Activated naive CD4-positive, alpha-beta T cell treated with Interleukin-2 at 50 U/mL for 16 hours (primary cell): ENCODE measurements at places on chromosomes 16 and 17.
A peak's percentile ranks its signal among the peaks of the same experiment; 100 is the strongest.

GRCh38 chr17:27888067-27888466 is 5.1 kb downstream of the LYRM9 start:
- DNase-seq = no peak

GRCh38 chr17:2977157-2977556 is 86.2 kb downstream of the OR1D5 start:
- DNase-seq = no peak

- DNase-seq = no peak
These were observed 13.1 kb downstream of the MBTPS1 start for GRCh38 chr16:84103678-84104077.

GRCh38 chr16:73287859-73288405 is 240.0 kb upstream of the ZFHX3 start:
- DNase-seq = no peak

DNA sequence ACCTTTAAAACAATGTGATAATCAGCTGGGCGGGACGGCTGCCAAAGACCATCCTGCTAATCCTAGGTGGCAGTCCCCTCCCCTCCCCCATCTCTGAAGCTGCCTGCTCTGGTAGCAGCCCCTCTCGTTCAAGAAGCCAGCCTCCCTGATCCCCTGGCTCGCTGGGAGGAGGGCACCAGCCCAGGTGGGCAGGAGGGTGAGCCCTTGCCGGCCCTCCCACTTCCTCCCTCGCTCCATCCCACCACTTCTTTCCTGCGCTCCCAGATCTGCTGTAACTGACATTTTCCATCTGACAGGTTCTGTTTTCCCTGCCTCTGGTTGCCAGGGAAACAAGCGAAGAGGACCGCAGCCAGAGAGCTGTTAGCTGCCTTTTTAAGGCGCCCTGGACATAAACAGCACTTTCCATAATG is 155.7 kb upstream of the TNRC6C start:
- DNase-seq = no peak

DNA sequence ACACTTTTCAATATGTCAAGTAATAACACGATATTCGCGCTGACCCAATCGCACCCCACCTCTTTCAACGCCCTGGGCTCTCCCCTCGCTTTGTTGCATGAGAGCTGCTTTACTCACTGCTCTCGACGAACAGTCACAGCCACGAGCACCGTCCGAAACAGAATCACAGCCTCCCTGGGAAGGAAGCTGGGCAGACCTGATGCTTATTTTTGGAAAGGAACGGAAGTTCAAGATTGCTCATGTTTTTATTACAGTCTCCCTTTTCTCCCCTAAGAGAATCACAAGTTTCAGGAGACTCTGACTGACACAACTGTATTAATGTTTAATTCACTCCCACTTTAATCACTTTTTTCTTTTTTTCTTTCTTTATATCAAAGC is 67.8 kb downstream of the ANKRD11 start:
- peak; percentile 60 for DNase-seq

GRCh38 chr16:59305850-59306249 is 571.7 kb upstream of the GOT2 start:
- DNase-seq = no peak

DNA sequence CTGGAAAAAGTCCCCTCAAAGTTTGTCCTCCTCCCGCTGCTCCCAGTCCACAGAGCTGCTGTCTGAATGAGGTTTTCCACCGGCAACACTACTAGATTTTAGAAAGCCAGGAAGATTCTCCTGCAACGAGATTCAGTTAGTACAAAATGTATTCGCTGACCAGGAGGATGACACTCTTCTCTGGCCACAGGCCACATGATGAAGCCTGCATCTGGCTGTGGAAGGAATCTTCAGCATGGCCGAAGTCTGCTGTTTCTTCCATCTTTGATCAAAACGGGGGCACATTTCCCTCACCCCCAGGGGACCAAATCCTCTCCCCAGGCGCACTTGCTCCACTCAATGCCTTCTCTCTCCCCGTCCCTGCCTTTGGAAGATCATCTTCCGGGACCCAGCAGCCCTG is 215.8 kb upstream of the NLRP1 start:
- DNase-seq = no peak

- no peak for DNase-seq
These were observed 22.2 kb upstream of the CYLD start for GRCh38 chr16:50719401-50720337.

GRCh38 chr16:57419506-57419905 is 14.9 kb downstream of the CCL17 start:
- DNase-seq = no peak

GRCh38 chr17:50439008-50439407 is 13.0 kb downstream of the ACSF2 start:
- no peak for DNase-seq

DNA sequence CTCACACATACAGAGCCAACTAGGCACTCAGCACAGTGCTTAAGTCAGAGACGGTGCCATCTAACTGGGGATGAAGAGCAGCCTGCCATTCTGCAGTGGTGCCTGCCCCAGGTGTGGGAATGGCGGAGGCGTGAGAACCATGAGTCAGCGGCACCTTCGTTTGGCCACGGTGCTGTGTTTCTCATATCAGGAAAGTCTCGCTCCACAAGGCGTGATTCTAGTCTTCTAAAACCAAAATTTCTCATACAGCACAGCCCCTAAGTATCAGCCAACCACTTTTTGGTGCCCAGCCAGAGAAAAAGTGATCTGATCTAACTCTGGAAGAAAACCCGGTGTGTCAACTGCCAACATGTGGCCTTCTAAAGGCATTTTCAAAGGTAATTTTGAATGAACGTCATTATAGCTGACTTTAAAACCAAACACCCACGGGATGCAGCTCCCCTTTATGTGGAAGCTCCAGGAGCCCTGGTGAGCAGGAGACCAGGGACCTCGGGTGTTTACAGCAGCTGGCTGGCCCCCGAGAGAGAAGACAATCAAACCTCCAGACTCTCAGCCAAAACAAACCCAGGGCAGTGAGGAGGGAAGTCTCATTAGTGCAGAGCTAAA is 54.6 kb downstream of the ABCC12 start:
- DNase-seq = peak; percentile 76

DNA sequence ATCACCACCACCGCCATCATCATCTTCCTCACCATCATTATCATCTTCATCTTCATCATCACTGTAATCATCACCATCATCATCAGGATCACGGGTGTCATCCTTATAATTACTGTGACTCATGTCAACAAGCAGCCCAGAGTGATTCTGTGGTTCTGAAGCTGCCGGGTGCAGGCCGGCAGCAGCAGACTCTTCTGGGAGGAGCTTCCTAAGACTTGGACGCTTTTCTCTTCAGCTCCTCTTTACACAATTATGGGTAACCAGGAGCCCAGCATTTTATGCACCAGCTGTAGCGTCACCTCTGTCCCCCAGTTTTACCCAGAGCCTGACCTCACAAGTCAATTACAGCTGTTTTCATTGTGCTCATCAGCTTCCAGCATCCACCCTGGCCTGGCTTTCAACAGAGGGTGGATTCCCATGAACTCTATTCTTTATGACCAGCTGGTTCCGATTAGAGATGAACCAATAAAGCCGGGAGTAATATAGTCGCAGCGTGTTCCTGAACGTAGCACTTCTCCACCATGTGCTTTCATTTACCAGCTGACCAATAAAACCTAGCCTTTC is 275.8 kb downstream of the FOXL1 start:
- no peak for DNase-seq

GRCh38 chr16:83817022-83817421 is 9.2 kb downstream of the HSBP1 start:
- no peak for DNase-seq

DNA sequence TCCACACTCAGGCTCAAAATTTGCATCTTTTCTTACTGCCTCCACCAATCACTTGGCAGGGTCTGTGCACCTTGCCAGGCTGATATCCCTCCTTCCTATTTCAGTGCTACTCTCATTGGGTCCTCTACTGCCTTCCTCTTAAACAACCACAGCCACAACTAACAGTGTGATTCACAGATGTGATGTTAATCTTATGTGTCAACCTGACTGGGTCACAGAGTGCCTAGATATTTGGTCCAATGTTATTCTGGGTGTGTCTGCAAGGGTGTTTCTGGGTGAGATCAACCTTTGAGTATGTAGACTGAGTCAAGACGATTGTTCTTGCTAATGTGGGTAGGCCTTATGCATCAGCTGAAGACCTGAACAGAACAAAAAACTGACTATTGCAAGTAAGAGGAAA is 51.3 kb upstream of the IRX6 start:
- DNase-seq = no peak

DNA sequence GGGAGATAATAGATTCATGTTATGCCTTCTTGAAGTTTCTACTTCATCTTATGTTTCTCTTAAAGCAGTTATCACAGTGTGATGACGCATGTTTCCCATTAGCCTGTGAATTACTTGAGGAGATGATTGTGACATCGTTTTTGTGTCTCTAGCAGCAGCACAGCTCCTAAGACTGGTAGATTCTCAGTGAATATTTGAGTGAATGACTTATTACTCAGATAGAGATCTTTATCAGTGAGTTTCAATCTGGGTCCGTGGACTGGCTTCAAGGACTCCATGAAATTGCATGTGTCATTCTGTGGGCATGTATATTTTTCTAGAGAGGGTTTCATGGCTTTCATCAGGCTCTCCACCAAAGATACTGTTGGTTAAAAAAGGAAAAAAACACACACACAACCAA is 29.9 kb downstream of the YPEL2 start:
- DNase-seq = peak; percentile 21

- no peak for DNase-seq
These were observed 35.7 kb downstream of the PECAM1 start for GRCh38 chr17:64354824-64355535.

DNA sequence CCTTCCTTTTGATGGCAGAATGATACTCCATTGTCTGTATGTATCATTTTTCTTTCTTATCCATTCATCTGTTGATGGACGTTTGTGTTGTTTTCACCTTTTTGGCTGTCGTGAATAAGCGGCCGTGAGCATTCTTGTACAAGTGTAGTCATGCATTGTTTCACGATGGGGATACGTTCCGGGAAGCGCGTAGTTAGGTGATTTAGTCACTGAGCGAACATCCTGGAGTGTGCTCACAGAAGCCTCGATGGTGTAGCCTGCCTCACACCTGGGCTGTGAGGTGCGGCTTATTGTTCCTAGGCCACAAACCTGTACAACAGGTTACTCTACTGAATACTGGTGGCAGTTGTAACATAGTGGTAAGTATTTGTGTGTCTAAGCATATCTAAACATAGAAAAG is 136.5 kb downstream of the CMIP start:
- no peak for DNase-seq

- DNase-seq = no peak
These were observed 17.5 kb upstream of the CCL22 start for GRCh38 chr16:57341062-57341440.

DNA sequence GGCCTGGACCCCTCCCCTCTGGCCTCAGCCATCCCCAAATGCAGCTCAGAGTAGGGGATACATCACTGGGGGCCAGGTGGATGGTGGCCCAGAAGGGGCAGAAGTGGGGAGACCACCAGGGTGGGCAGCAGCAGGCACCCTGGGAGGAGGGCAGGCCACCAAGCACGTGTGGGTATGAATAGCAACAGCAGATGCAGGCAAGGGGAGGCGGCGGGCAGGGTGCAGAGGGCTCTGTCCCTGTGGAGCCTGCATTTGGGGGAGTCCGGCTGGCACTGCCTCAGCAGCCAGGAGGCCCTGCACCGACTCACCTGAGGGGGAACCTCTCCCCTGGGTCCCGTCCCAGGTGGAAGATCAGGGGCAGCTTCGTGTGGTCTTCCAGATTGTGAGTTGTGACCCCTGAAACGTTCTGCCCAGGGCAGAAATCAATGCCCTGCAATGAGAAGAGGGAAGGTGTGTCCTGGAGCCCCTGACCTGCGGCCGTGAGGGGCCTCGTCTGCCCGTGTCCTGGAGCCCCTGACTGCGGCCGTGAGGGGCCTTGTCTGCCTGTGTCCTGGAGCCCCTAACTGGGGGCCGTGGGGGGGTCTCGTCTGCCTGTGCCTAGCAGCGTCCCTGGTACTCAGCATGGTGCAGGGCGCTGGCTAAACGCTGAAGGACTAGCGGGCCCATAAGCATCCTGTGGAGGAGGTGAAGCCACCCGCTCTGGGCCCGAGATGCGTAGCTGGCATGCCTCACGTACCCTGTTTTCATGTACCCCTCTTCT is 10.7 kb upstream of the APRT start:
- no peak for DNase-seq

DNA sequence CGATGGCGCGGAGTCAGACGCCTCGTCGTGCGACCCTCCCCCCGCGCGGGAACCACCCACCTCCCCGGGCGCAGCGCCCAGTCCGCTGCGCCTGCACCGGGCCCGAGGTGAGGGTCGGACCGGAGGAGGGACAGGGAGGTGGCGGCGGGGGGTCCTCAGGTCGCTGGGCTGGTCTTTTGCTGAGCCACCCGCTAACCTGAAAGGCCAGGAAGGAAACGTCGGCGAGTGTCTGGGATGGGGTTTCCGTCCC is 4.9 kb downstream of the TBX2 start:
- no peak for DNase-seq

DNA sequence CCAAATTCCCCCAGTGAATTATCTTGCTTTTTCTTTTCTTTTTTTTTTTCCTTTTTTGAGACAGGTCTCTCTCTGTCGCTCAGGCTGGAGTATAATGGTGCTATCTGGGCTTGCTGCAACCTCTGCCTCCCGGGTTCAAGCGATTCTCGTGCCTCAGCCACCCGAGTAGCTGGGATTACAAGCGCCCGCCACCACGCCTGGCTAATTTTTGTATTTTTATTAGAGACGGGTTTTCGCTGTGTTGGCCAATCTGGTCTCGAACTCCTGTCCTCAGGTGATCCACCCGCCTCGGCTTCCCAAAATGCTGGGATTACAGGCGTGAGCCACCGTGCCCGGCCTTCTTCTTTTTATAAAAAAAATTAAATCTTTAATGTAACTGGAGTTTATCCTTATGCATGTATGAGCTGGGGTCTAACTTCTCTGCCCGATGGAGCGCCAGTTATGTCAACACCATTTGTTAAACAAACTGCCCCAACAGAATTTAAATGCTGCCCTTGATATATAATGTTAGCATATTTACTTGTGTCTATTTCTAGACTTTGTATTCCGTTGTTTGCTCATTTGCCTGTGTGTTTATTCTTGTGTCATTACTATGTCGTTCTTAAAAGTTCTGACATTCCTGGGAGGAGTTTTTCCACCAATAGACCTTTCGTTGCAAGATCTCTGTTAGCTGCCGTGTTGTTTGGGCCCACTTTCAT is 535 bp upstream of the AURKB start:
- no peak for DNase-seq

GRCh38 chr17:32265192-32265923 is at the start of gene RHBDL3:
Gene RHBDL3, plus strand, starts transcription at chr17:32265832. Its CDS starts 358 bp downstream, at chr17:32266190.
- peak; percentile 19 for DNase-seq
